ENCODE measurements at places on chromosomes 1 and 21.

GRCh38 chr1:205913451-205914154, 29.7 kb downstream of the SLC26A9 start:
- no peak for DNase-seq

DNA sequence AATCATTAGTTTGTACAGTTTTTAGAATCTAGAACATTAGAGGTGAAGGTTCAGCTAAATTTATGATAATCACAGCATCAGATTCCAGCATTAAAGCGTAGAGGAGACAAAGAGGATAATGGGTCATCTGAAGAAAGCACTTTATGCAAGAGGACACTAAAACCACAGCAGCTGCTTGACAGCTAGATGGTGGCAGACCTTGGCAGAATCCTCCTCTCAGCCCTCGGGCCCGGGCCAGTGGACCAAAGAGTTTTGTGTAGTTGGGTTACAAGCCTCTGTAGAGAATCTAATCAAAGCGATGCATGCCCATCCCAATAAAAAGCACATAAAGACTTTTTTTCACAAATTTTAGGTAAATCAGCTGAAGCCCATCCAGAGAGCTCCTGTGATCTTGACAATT, 59.4 kb downstream of the AK5 start:
- DNase-seq: no peak

DNA sequence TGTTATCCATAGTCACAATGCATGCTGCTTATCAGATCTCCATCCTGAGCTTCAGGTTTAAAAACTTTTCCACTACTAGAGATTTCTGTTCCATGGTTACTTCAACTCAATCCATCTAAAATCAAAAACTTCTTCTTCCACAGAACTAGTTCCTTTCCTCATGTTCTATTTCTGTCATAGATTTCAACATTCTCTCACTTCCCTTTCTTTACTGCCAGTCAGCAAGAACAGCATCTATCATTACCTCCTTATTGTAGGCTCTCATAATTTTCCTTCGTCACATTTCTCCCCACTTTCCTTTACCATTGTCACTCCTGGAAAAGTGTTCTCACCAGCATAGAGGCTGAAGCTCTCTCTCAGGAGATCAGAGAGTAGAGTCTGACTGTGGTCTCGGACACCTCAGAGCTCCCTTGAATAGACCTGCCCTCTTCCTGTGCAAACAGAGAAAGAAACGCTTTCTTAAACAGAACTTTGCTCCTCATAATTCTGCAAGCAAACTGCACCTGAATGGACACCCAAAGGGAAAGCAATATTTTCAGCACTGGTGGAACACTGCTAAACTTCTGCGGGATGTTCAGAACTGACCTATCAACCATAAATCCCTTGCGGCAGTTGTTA, 48.7 kb upstream of the KIRREL1 start:
- no peak for DNase-seq

DNA sequence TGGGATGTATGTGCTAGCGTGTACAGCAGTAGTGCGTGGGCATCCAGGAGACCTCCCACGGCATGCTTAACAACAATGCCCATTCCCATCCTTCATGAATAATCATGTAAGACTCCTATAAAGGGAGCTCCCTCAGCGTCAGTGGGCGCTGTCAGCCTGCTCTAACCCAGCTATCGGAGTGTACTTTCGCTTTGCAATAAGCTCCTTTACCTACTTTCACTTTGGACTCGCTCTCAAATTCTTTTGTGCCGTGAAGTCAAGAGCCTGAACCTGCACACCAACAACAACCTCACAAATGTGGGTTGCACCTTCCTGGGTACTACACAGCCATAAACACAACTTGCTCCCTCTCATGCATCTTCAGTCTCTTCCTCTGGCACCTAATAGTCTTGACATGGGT, 114.8 kb upstream of the PAXBP1 start:
- DNase-seq: no peak

DNA sequence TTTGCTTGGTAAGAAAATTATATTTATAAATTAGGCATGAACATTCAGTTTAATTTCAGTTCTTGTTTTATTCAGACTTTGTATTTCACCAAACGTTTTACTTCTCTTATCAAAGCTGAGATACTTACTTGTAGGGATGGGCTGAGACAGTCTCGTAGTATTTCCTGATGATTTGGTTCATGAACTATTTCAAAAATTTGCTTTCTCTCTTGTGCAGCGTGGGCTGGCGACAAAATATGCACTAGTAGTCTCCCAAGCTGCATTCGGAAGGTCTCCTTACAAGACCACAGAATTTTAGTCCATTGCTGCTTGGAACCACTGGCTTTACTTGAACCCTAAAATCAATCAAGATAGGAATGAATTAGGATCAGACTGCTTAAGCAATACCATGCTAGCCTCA, 91.7 kb upstream of the GNG4 start:
- no peak for DNase-seq

GRCh38 chr1:175803413-175803812, 60.0 kb upstream of the TNR start:
- DNase-seq: no peak
